ENCODE measurements at places on chromosomes 3 and 15. TPM values are rescaled to one million over a fixed set of nuclear protein-coding genes. Genes with fewer than 3 reads are reported as not detected.

The CFAP20DC gene
- total RNA-seq = not detected

The MNS1 gene
- total RNA-seq = not detected

The ZNF770 gene
- total RNA-seq = 4.2 TPM

The RNF7 gene
- total RNA-seq = 24.7 TPM

The SNTN gene
- total RNA-seq = not detected

- no peaks in the 10 kb centered on the region for H3K4me1 ChIP-seq
- no peak overlapping the region for H3K27ac ChIP-seq
These were observed 30.8 kb downstream of the HDC start for GRCh38 chr15:50234764-50235163.

DNA sequence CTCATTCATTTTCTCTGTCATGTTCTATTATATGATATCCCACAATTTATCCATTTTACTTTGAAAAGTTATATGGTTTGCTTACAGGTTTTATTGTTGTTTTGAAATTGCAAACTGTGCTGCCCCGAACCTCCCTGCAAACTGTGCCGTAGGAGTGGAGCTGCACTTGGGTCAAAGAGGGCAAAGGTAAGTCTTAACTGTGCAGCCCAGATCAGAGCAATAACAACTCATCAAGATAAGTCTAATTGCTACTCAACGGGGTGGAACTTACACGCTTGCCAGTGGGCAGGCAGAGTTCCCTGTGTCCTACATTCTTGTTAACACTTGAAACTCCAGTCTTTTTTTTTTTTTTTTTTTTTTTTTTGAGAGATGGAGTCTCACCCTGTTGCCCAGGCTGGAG is 33.2 kb downstream of the ZDHHC19 start:
- H3K36me3 ChIP-seq = no peaks in the 10 kb centered on the region
- peak overlapping the region; percentile 14 for H3K4me3 ChIP-seq
- peak overlapping the region; percentile 72 for H3K27ac ChIP-seq
- no peaks in the 10 kb centered on the region for H3K27me3 ChIP-seq
- H3K4me1 ChIP-seq = peaks cover 6% of the 10 kb centered on the region

DNA sequence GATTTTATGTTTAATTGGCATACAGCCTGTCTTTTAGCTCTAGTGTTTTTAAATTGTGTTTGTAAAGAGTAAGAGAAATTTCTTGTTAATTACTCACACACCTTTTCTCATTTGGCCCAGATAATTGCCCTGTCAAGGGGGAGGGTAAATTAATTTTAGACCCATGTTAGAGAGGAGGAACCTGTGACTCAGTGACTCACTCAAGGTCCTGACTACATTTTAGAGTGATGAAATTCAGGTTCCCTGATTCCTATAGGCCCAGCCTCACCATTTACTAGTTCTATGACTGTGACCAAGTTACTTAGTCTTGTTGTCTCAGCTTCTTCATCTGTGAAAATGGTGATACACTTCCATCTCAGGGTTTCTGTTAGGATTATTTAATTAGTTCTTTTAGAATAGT is 125.2 kb upstream of the DPH6 start:
- H3K27ac ChIP-seq = no peak overlapping the region
- H3K36me3 ChIP-seq = no peaks in the 10 kb centered on the region
- DNase-seq = no peak
- no peaks in the 10 kb centered on the region for H3K27me3 ChIP-seq

GRCh38 chr15:93451822-93452221 is 362.8 kb upstream of the RGMA start:
- H3K36me3 ChIP-seq = no peaks in the 10 kb centered on the region
- no peak for DNase-seq
- H3K27ac ChIP-seq = no peak overlapping the region
- H3K4me3 ChIP-seq = no peak overlapping the region

- H3K27ac ChIP-seq = peak overlapping the region; percentile 62
- H3K36me3 ChIP-seq = no peaks in the 10 kb centered on the region
- DNase-seq = peak; percentile 86
- H3K4me3 ChIP-seq = no peak overlapping the region
- no peaks in the 10 kb centered on the region for H3K27me3 ChIP-seq
- peaks cover 5% of the 10 kb centered on the region for H3K4me1 ChIP-seq
These were observed 53.9 kb upstream of the KLF13 start for GRCh38 chr15:31272558-31273257.

- no peaks in the 10 kb centered on the region for H3K4me1 ChIP-seq
- peak overlapping the region; percentile 27 for H3K27ac ChIP-seq
- peaks cover 4% of the 10 kb centered on the region for H3K27me3 ChIP-seq
- H3K4me3 ChIP-seq = no peak overlapping the region
- no peak for DNase-seq
- no peaks in the 10 kb centered on the region for H3K36me3 ChIP-seq
These were observed 4.2 kb upstream of the CCR2 start for GRCh38 chr3:46349484-46350261.

DNA sequence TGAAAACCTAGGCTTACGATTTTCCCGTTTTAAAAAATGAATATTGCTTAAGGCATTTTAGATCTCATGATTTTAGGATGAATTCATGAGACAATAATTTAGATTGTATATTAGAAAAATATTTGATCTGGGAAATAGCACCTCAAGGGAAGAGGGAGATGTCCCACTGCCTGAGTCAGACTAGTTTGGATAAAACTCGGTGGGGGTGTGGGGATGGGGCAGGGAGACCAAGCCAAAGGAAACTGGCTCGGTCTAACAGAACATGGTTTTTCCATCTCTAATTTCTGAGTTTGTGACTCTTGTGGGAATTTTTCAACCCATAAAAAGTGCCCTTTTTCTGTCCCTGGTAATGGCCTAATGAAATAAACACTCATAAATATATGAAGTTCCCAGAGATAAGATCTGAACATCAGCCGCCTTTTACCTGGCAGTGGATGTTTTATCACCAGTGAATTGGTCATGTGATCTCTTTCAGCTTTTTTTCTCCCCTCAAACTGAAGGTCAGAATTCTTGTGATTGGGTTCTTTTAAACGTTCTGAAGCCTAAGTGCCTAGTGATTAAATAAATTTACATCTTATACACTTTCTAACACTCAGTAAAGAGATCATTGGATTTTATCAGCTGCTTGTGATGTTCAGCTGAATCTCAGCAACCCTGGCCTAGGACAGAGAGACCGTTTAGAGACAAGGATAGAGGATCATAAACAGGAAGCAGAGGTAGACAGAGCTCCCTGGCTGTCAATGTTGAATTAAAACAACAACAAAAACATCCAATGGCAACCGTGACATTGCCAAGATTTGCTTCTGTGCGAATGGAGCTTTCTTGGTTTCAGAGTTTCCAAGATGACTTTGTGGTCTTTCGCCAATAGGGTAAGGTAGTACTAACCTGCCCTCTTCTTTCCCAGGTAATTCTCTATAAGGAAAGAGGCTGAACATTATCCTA is 1038.2 kb downstream of the MCTP2 start:
- no peaks in the 10 kb centered on the region for H3K27me3 ChIP-seq
- H3K4me1 ChIP-seq = no peaks in the 10 kb centered on the region
- no peak overlapping the region for H3K27ac ChIP-seq

GRCh38 chr3:152938974-152939636 is 104.2 kb downstream of the P2RY1 start:
- H3K27ac ChIP-seq = no peak overlapping the region
- no peaks in the 10 kb centered on the region for H3K27me3 ChIP-seq

- H3K4me3 ChIP-seq = no peak overlapping the region
- no peaks in the 10 kb centered on the region for H3K36me3 ChIP-seq
- no peaks in the 10 kb centered on the region for H3K27me3 ChIP-seq
- no peak overlapping the region for H3K27ac ChIP-seq
These were observed 15.6 kb downstream of the TMEM158 start for GRCh38 chr3:45210308-45211041.

GRCh38 chr3:146529021-146529420 is 15.4 kb downstream of the PLSCR1 start:
- DNase-seq = no peak
- no peak overlapping the region for H3K4me3 ChIP-seq
- peaks cover 57% of the 10 kb centered on the region for H3K36me3 ChIP-seq
- H3K4me1 ChIP-seq = no peaks in the 10 kb centered on the region
- H3K27me3 ChIP-seq = no peaks in the 10 kb centered on the region
